ENCODE measurements at places on chromosomes 5 and 9.

- no peak for DNase-seq
Measured at GRCh38 chr9:20950707-20951106, 80.7 kb downstream of the HACD4 start.

DNA sequence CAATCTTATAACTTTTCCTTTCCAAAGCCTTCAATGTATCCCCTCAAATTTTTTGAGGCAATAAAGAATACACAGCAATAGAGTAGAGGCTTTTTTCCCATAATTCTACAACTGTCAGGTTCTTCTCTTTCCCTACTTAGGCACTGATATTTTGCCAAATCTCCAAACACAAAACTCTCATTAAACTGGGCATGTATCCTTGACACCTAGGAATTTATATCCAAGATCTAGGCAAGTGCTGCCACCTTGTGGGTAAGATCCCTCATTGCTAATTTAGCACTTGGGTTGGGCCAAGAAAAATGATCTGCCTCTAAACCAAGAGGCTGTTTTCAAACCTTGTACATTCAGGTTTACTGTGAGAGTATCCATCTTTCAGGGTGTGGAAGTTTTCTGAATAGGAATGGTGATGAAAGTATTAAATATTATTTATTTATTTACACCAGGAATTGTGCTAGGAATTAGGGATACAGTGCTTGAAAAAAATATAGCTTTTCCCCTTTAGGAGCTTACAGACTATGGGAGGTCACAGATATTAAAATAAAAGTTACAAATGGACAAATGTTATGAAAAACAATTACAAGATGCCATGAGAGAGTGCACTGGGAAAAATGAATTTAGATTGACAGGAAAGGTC, 17.6 kb downstream of the TSTD2 start:
- DNase-seq, result no peak

DNA sequence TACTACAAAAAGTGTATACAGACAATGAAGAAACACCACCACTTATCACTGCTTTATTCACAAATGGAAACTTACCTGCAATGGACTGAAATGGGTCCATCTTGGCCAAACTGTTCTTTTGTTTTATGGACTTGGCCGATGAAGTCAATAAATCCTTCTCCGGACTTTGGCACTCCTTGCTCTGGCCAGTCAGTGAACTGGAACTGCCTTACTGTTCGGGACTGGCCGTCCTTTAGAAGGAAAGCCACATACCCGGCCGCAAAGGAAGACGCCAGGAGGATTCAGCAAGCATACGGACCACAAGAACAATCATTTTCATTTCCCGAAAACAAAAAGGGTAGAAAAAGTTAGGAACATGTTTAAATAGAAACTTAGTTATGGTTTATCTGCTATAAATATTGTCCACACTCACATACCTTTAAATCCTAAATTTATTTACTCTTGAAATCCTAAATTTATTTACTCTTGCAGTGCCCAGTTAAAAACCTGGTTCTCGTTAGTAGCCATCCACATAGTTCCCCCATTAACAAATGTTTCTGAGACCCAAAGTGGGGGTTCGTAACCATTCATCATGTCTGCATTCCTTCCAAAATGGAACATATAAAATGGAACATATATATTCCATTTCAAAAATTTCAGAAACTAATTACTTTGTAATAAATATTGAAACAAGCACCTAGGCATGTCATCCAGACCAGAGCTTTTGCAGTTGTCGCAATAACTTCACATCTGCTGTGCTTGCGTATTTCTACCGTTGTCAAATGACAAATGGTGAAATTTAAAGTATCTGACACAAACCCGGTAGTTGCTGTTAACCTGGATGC, 532.1 kb upstream of the DMAC1 start:
- DNase-seq, result no peak

GRCh38 chr9:21527579-21527978, 45.5 kb upstream of the IFNE start:
- DNase-seq, result no peak

DNA sequence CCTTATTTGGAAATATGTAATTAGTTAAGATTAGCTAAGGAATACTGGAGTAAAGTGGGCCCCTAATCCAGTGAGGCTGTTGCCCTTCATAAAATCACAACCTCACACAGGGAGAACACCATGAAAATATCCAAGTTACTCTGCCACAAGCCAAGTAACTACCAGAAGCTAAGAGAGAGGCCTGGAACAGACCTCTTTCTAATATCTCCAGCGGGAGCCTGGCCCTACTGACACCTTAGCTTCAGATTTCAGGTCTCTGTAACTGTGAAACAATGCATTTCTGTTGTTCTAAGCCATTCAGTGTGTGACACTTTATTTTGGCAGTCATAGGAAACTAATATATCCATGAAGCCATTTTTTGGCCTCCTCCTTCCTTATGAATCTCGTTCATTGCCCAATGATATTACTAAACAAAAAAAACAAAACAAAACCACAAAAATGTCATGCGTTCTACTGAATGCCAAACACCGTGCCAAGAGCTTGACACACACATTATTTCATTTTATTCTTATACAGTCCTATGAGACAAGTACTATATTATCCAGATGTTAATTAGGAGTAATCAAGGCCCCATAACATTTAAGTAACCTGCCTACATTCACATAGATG, 699.0 kb downstream of the MAT2B start:
- DNase-seq, result no peak

DNA sequence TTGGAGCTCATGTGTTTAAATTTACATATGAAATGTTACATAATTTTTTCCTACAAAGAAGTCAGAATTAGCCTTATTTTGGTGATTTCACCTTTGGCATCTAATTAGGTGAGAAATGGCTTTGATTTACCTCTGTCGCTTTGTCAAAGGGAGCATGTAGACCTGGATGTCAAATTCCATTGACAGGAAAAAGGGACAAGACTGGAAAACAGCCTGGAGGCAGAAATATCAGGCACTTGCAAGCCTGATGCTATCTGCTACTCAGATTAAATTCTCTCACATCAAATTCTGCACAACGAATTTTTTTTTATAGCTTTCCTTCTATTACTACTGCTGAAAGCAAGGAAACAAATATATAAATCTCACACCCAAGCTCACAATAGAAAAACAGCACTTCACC, 54.1 kb upstream of the CTNND2 start:
- DNase-seq, result no peak

DNA sequence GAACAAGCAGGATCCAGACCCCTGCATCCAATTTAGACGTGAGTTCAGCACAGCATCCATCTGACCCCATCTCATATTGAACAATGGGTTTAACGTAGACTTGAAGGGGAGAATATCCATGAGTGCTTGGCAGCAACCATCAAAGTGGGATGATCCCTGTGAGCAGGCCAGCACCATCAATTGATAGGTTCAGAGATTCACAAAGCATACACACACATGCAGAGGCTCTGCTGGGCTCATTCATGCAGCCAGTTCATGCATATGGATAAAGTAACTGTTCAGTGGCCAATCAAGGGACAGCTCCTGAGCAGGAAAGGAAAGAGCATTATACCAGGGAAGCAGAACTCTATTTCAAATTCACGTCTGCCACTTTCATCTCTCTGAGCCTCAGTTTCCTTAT, 24.8 kb upstream of the CPEB4 start:
- DNase-seq, result no peak

GRCh38 chr5:157252711-157253465, 13.0 kb upstream of the CYFIP2 start:
- no peak for DNase-seq

DNA sequence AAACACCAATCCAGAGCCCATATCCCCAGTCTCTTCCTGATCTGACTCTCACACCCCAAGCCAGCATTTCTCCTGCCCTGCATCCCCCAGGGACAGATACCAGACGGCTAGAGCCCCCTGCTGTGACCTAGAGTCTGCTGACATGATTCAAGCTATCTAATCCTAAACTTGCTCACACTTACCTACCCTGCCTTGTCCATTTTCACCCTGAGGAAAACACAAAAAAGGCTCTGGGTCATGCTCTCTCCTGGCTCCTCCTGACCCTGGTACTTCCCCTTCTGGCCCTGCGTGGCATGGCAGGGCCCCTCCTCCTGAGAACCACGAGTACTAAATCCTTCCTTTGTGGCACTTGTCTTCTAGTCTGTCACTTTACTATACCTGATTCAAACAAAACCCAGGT, 2.8 kb upstream of the ARRDC1 start:
- no peak for DNase-seq

DNA sequence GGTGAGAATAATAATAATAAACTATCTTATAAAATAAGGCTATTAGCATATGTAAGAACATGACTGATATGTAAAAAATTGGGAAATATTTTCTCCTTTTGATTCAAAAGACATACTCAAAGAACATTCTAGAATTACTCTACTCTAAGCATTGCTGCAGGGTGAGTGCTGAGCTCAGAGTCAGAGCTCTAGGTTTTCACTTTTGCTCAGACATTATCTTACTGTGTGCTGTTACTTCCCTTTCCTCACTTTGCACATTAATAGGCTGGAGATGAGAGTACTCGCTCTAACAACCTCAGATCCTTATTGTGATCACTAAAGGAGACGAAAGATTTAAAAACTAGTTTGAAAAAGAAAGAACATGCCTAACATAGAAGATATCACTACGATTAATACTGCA, 99.4 kb upstream of the C9orf72 start:
- DNase-seq, result no peak

- DNase-seq, result no peak
Measured at GRCh38 chr5:82747986-82748385, 329.2 kb downstream of the TMEM167A start.

DNA sequence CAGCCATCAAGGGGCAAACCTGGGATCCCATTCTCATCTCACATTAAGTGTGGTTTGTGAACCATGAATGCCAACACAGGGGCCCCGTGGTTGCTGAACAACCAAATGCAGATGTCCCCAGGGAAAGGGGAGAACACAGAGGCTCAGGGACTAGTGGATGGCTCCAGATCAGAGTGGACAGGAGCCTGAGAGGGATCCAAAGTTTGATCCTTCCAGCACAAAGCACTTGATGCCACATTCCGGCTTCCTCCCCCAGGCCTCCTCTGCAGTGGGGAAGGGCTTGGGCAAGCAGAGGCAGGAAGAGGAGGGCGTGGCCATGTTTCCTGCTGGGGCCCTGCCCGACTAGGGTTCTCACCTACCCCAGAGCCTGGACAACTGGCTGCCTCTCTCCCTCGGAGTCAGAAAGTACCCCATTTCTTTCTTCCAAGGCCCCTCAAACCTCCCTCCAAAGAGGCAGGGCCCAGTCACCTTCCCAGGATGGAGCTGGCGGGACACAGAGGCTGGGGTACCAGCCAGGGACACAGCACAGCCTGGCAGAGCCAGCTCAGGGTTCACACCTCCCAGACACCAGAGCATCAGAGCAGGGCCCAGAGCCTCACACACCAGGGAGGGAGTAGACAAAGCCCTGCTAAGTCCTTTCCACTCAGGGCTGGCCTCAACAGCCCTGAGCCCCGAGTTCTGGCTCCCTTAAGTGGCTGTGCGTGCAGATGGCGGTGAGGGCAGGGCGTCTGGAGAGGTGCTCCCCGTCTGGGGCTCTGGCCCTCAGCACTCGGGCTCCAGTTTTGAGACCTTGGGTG, 4.3 kb upstream of the RNF44 start:
- DNase-seq, result no peak

- DNase-seq, result no peak
Measured at GRCh38 chr5:150410524-150411244, 2.0 kb downstream of the CD74 start.

- no peak for DNase-seq
Measured at GRCh38 chr5:42877431-42877830, 65.7 kb upstream of the SELENOP start.

All from GM19239 (cell line).